ENCODE measurements at places on chromosomes 4 and X. TPM values are rescaled to one million over a fixed set of nuclear protein-coding genes. Genes with fewer than 3 reads are reported as not detected.

DNA sequence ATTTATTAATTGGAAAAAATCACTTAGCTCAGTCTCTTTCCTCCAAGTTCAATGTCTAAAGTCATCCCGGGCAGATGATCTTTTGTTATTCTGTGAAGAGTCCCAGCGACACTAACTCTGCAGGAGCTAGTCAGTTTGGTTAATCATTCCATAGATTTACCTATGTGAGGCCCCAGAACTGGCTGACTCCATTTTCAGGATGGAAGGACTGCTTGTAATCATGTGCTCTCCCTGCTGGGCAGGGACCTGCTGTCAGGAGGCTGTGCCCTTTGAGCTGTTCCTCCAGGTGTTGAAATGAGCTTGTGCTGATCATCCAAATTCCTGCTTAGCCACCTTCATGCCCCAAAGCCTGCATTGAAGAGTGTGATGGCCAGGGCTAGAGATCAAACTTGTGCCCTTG, 169.8 kb downstream of the NHS start:
- DNase-seq: peak; percentile 6
- H3K36me3 ChIP-seq: no peaks in the 10 kb centered on the region
- H3K27ac ChIP-seq: no peak overlapping the region

DNA sequence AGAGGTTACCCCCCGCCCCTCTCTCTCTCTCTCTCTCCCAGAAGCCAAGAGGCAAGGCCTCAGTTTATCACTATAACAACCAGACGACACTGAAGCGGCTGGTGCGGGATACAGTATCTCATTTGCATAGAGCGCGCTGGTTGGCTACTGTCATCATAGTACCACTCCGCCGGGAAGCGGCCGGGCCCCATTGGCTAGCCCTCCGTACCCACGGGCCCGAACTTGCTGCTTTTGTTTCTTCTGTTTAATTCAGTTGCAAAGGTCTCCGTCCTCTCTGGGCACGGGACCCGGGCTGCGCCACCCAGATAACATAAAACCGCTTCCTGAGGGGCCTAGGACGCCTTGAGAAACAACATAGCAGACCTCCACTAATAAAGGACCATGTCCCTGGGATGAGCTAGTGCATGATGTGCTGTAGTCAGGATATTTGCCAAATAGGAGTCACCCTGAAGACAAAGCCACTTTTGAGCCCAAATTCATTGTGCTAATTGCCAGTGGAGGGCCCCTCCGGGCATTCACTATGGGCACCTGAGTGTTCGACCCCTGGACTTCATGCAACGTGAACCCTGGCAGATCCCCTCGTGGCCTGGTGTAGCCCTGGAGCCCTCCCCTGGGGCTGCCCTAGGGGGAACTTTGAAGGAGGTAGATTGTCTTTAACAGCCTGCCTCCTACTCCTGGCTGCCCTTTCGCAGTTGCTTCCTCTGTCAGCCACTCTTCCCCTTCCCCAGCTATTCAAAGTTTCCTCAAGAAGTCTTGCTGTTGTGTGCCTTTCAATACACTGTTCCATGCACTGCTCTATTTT, at the start of gene PCYT1B:
TSS of gene PCYT1B (minus strand) at position 91 of the 802 bp plus-strand sequence. CDS start 242 bp downstream, outside the sequence.
- H3K4me3 ChIP-seq: no peak within 1 kb of the TSS
- no peaks in the 10 kb centered on the region for H3K36me3 ChIP-seq
- no peaks in the 10 kb centered on the region for H3K27me3 ChIP-seq
- no peak within 1 kb of the TSS for H3K27ac ChIP-seq
- H3K4me1 ChIP-seq: peaks cover 23% of the 10 kb centered on the region
- no peak for DNase-seq

The HPSE gene
- not detected for total RNA-seq

GRCh38 chr4:18942874-18943273, 921.3 kb upstream of the LCORL start:
- H3K27ac ChIP-seq: no peak overlapping the region
- no peak for DNase-seq
- H3K4me1 ChIP-seq: no peaks in the 10 kb centered on the region

GRCh38 chr4:10094841-10095240, 21.8 kb downstream of the WDR1 start:
- H3K4me3 ChIP-seq: no peak overlapping the region
- H3K27me3 ChIP-seq: no peaks in the 10 kb centered on the region
- no peak overlapping the region for H3K27ac ChIP-seq
- peaks cover 16% of the 10 kb centered on the region for H3K4me1 ChIP-seq
- DNase-seq: no peak
- peaks cover 97% of the 10 kb centered on the region for H3K36me3 ChIP-seq

DNA sequence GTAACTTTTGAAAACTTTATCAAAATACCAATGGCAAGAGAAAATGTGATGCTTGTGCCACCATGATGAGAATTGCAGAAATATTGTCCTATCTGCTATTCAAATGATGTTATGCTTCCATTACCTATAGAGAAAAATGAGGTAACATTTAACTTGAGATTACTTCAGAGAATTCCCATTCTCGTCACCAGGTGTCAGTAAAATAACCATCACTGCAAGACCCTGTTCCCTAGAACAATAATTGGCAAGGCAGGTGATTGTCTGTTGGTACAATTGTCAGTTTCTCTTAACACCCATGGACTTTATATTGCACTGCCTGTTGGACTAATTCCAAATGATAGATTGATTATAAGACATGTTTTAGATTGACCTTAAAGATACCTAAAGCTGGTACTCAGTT, 179.9 kb downstream of the GABRG1 start:
- H3K4me3 ChIP-seq: no peak overlapping the region
- H3K27ac ChIP-seq: no peak overlapping the region
- DNase-seq: peak; percentile 5
- H3K36me3 ChIP-seq: no peaks in the 10 kb centered on the region

DNA sequence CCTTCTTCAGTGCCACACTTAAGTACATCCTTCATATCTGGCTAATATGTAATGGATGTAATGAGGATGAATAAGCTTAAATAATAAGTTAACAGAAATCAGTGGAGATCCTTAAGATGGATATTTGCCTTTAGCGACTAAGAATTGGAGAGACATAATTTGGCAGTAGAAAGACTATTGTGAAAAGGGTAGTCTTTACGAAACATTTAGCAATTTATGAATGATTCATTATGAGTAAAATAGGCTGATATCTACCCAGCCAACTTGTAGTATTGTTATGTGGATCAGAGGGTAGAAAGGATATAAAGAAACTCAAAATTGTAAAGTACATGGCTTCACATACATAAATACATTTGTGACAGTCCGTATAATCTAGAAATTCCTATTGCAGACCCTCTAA, 2371.8 kb downstream of the PCDH7 start:
- H3K4me1 ChIP-seq: no peaks in the 10 kb centered on the region
- no peaks in the 10 kb centered on the region for H3K36me3 ChIP-seq
- DNase-seq: no peak
- no peak overlapping the region for H3K27ac ChIP-seq
- no peak overlapping the region for H3K4me3 ChIP-seq

DNA sequence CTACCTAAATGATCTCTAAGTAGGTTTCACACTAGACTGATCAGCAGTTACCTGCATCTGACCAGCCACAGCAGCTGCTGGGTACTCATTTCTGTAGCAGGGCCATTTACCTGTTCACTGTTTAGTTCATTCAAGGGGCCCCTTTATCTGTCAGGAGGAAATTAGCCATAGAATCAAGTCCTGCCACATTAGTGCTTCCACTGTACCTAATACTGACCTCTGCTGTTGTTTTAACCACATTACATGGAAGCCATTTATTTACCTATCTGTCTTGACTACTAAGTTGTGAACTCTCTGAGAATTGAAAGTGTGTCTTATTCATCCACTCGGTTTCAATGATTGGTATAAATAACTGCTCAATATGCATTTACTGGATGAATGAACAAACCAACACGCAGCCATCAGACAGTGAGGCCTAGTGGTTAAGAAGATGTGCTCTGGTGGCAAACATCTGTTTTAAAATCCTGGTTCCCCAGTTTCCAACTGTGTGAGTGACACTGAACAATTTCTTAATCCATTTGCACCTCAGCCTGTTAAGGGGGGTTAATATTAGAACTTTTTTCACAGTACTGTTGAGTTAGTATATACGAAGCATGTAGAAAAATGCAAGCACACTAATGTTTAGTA, 30.0 kb upstream of the ANXA5 start:
- no peaks in the 10 kb centered on the region for H3K36me3 ChIP-seq
- H3K27me3 ChIP-seq: no peaks in the 10 kb centered on the region
- DNase-seq: peak; percentile 64
- no peak overlapping the region for H3K4me3 ChIP-seq

GRCh38 chr4:37246891-37247290, 2.3 kb downstream of the NWD2 start:
- H3K4me3 ChIP-seq: no peak overlapping the region
- H3K4me1 ChIP-seq: no peaks in the 10 kb centered on the region
- no peak overlapping the region for H3K27ac ChIP-seq

The GCNA gene
- 0.66 TPM for total RNA-seq

DNA sequence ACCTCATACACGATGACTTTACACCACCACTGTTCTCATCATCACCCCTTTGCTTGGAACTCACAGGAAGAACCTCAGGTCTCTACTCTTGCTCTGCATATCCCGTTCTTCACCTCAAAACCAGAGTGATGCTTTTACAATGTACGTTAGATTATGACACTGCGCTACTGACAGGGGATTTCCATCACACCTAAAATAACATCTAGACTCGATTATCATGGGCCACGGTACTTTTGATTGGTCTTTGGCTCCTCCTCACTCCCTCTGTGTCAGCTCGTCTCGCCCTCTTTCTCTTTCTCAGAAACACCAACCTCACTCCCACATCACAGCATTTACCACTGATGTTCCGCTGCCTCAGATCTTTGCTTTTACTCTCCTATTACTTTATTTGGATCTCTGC, 172.4 kb downstream of the TLL1 start:
- H3K36me3 ChIP-seq: no peaks in the 10 kb centered on the region
- no peaks in the 10 kb centered on the region for H3K27me3 ChIP-seq
- no peak overlapping the region for H3K4me3 ChIP-seq
- no peaks in the 10 kb centered on the region for H3K4me1 ChIP-seq

DNA sequence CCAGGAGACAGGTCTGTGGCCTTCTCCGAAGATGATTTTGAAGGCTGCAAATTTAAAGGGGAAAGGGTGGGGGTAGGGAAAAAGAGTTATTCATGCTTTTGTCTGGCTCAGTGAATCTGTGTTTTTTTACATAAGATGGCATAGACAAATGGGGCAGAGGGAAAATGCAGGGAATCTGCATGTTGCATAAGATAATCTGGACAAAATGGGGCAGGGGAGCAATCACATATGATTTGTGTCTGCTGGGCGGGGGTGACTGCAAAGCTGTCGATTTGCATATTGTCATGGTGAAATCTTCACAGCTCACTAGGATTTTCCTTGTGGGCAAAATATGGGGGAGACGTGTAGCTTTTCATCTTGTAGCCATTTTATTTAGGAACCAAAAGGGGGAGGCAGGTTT, 29.4 kb upstream of the GYG2 start:
- H3K27me3 ChIP-seq: no peaks in the 10 kb centered on the region
- no peaks in the 10 kb centered on the region for H3K36me3 ChIP-seq
- H3K4me3 ChIP-seq: no peak overlapping the region
- H3K4me1 ChIP-seq: no peaks in the 10 kb centered on the region
- no peak for DNase-seq

DNA sequence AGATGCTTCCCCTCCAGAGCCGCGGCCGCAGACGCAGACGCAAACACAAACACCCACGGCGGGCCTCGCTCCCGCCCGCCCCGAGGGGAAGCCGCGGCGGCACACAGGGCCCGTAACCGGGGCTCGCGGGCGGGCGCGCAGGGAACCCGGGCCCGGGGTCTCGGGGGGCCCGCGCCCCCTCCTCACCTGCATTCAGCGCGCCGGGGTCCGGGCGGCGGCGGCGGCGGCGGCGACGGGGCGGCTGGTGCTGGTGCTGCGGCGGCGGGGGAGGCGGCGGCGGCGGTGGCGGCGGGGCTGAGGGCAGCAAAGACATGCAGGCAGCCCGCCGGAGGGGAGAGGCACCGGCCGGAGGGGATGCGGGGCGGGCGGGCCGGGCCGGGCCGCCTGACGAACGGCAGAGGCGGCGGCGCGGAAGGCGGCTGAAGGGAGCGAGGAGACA, 255 bp upstream of the CNOT6L start:
- peak overlapping the region; percentile 93 for H3K27ac ChIP-seq
- peak overlapping the region; percentile 99 for H3K4me3 ChIP-seq
- DNase-seq: no peak

GRCh38 chr4:6197433-6198174, 2.7 kb downstream of the JAKMIP1 start:
- no peak overlapping the region for H3K4me3 ChIP-seq
- no peak for DNase-seq
- H3K27ac ChIP-seq: no peak overlapping the region
- peaks cover 7% of the 10 kb centered on the region for H3K27me3 ChIP-seq
- 0 out of 2 replicates have a peak, but pooled peaks cover 7% of the 10 kb centered on the region for H3K4me1 ChIP-seq
- H3K36me3 ChIP-seq: no peaks in the 10 kb centered on the region

DNA sequence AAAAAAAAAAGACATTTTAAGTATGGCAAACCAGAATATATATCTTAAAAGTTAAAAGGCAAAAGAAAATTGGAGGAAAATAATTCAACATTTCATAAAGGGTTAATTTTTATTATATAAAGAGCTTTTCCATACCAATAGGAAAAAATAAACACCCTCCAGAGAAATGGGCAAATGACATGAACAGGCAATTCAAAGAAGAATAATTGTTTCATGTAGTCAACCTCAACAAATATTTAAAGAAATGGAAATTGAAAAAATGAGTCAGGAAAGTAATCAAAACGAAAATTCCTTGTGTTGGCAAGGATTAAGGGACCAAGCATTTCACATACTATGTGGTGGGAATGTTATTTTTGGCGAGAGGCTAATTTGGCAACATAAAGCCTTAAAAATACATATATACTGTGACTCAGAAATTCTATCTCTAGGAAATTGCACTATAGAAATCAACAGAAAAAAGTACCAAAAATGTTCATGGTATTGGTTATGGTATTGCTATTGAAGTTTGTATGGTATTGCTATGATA, 87.6 kb downstream of the HAUS3 start:
- DNase-seq: no peak
- no peaks in the 10 kb centered on the region for H3K4me1 ChIP-seq
- no peak overlapping the region for H3K27ac ChIP-seq

GRCh38 chr4:123411514-123411913, 14.9 kb downstream of the SPRY1 start:
- peaks cover 2% of the 10 kb centered on the region for H3K36me3 ChIP-seq
- no peaks in the 10 kb centered on the region for H3K27me3 ChIP-seq
- peak overlapping the region; percentile 77 for H3K27ac ChIP-seq
- DNase-seq: no peak
- no peak overlapping the region for H3K4me3 ChIP-seq
- H3K4me1 ChIP-seq: peaks cover 98% of the 10 kb centered on the region

GRCh38 chr4:30716681-30717207, 3.4 kb upstream of the PCDH7 start:
- no peak overlapping the region for H3K4me3 ChIP-seq
- peaks cover 9% of the 10 kb centered on the region for H3K4me1 ChIP-seq
- H3K36me3 ChIP-seq: no peaks in the 10 kb centered on the region
- H3K27ac ChIP-seq: no peak overlapping the region
- H3K27me3 ChIP-seq: peaks cover 4% of the 10 kb centered on the region

DNA sequence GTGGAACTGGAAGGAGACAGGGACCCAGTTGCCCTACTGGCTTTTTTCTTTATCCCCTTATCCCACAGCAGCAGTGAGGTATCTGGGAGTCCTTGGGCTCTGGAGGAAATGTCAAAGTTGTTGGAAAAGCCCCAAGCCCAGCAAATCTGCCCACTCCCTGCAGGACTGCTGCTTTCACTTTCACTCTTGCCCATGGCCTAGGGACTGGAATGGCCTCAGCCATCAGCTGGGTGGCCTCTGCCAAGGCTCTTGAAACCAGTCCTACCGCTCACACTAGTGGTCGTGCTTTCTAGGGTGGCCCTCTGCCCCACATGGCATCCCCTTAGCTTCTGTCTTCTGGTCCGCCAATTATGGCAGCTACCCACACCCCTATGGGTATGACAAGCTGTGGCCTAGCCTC, 9.7 kb upstream of the RHOXF1 start:
- H3K4me3 ChIP-seq: no peak overlapping the region
- no peak overlapping the region for H3K27ac ChIP-seq
- no peaks in the 10 kb centered on the region for H3K4me1 ChIP-seq
- H3K27me3 ChIP-seq: no peaks in the 10 kb centered on the region

Data from HepG2 (cell line).